Skin of body (tissue), 3 donors: ENCODE measurements at places on chromosomes 4 and X. TPM values are rescaled to one million over a fixed set of nuclear protein-coding genes. Genes with fewer than 3 reads are reported as not detected.

MFAP3L gene
- total RNA-seq = 10.5 TPM

SFRP2 gene
- total RNA-seq = 94.7 TPM

SLITRK2 gene
- total RNA-seq = 2.5 TPM

TIGD2 gene
- total RNA-seq = 5.2 TPM

GLOD5 gene
- total RNA-seq = not detected

ADH1A gene
- total RNA-seq = not detected

DUSP21 gene
- not detected for total RNA-seq

FGFBP1 gene
- 17.6 TPM for total RNA-seq

RHOH gene
- 1.7 TPM for total RNA-seq

SMPX gene
- total RNA-seq = 40.1 TPM

TRIM61 gene
- total RNA-seq = 1.2 TPM

CXCL10 gene
- total RNA-seq = 1.7 TPM

PFKFB1 gene
- 3.3 TPM for total RNA-seq

F8A2 gene
- not detected for total RNA-seq

TMPRSS11D gene
- total RNA-seq = 0.79 TPM

NPY2R gene
- total RNA-seq = 0.20 TPM

HEPH gene
- 20.9 TPM for total RNA-seq

IL21 gene
- not detected for total RNA-seq

RHOXF2B gene
- not detected for total RNA-seq

MAGEA1 gene
- not detected for total RNA-seq

MEPE gene
- not detected for total RNA-seq

TGIF2LX gene
- not detected for total RNA-seq

PF4V1 gene
- total RNA-seq = not detected

RAB33A gene
- 0.39 TPM for total RNA-seq

CTAG1B gene
- not detected for total RNA-seq

EFHC2 gene
- total RNA-seq = 1.6 TPM

BTK gene
- total RNA-seq = 8.2 TPM

NCAPG gene
- 16.2 TPM for total RNA-seq

IL15 gene
- 3.8 TPM for total RNA-seq

LYAR gene
- total RNA-seq = 10.1 TPM

MAGIX gene
- total RNA-seq = 1.4 TPM

RHOXF2 gene
- total RNA-seq = not detected

SPANXC gene
- total RNA-seq = not detected

IL2 gene
- not detected for total RNA-seq

GPC3 gene
- total RNA-seq = 307 TPM

ENPP6 gene
- total RNA-seq = 0.39 TPM

SSX2B gene
- not detected for total RNA-seq

PLP1 gene
- total RNA-seq = 57.5 TPM

INPP4B gene
- 28.6 TPM for total RNA-seq

WDFY3 gene
- 109 TPM for total RNA-seq

TCEAL2 gene
- 0.39 TPM for total RNA-seq

SPANXB1 gene
- total RNA-seq = not detected

NR0B1 gene
- not detected for total RNA-seq

SLC38A5 gene
- 5.9 TPM for total RNA-seq

DAPP1 gene
- 27.6 TPM for total RNA-seq

SLC49A3 gene
- total RNA-seq = 3.2 TPM

MAGEA9B gene
- total RNA-seq = not detected

SORCS2 gene
- 5.8 TPM for total RNA-seq

ADGRL3 gene
- 55.9 TPM for total RNA-seq

C4orf50 gene
- 0.10 TPM for total RNA-seq

HPGD gene
- total RNA-seq = 34.6 TPM

DLG3 gene
- total RNA-seq = 10.6 TPM

SCRG1 gene
- total RNA-seq = 0.10 TPM

CENPVL1 gene
- total RNA-seq = not detected

SRD5A3 gene
- 6.5 TPM for total RNA-seq

EPHA5 gene
- total RNA-seq = 0.59 TPM

CLGN gene
- 0.59 TPM for total RNA-seq

RNF128 gene
- 4.2 TPM for total RNA-seq

SRPX2 gene
- 11.2 TPM for total RNA-seq
